NCI-H524 treated with DMSO at 0.1 percent for 48 hours (cell line): ENCODE measurements at places on chromosomes 6 and 20.

DNA sequence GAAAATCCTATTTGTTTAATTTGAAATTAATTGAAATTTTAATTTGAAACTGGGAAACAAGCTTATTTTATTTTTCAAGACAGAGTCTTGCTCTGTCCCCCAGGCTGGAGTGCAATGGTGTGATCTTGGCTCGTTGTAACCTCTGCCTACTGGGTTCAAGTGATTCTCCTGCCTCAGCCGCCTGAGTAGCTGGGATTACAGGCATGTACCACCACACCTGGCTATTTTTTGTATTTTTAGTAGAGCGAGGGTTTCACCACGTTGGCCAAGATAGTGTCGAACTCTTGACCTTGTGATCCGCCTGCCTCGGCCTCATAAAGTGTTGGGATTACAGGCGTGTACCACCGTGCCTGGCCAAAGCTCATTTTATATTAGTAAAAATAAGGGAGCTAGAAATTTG lies 4.2 kb downstream of the SRSF3 start:
- DNase-seq, result no peak

- no peak for DNase-seq
Measured at GRCh38 chr20:14966203-14966602, 628.8 kb upstream of the FLRT3 start.

DNA sequence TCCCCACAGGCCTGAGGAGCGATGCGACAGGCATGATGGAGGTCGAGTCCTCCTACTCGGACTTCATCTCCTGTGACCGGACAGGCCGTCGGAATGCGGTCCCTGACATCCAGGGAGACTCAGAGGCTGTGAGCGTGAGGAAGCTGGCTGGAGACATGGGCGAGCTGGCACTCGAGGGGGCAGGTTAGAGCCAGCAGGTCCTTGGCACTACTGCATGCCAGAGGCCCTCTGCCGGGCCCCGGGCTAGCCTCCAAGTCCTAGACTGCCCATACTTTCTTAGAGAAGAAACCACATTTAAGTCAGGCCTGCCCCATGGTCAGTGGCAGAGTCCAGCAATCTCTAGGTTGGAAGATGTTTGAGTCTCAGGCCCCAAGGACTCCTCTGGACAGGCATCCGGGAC lies 32.1 kb downstream of the PKIG start:
- DNase-seq, result no peak

DNA sequence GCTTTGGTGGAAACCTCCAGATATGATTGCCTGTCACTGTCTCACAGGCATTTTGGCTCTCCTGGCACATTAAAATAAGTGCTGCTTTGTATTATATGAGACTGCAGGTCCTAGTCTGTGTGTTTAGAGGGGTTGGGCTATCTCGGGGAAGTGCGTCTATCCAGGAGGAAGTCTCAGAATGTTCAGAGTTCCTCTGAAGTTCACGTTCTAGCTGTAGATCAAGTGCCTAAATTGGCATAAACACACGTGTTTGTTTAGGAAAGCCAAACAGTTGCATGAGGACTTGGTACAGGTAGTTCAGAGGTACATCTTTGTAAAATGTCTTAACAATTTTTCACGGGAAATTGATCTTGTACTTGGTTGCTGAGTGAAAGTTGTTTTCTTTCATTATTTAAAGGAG lies 36.4 kb upstream of the SLC22A1 start:
- no peak for DNase-seq

GRCh38 chr20:8853805-8854338 lies 215.0 kb upstream of the PLCB4 start:
- DNase-seq, result peak; percentile 56

GRCh38 chr6:15818044-15818443 lies 155.2 kb upstream of the DTNBP1 start:
- no peak for DNase-seq

- no peak for DNase-seq
Measured at GRCh38 chr6:43076464-43077332, 584 bp downstream of the PTK7 start.
